Nephron progenitor cell (in vitro differentiated cells): ENCODE measurements at places on chromosomes 5 and 9.

GRCh38 chr5:1106385-1107166, 5.3 kb downstream of the SLC12A7 start:
- H3K27me3 ChIP-seq: no peaks in the 10 kb centered on the region
- no peaks in the 10 kb centered on the region for H3K36me3 ChIP-seq
- H3K4me1 ChIP-seq: peaks cover 69% of the 10 kb centered on the region
- H3K27ac ChIP-seq: peak overlapping the region; percentile 68
- no peak for DNase-seq

GRCh38 chr5:75438722-75439121, 72.7 kb downstream of the CERT1 start:
- H3K27me3 ChIP-seq: no peaks in the 10 kb centered on the region
- DNase-seq: no peak
- no peak overlapping the region for H3K4me3 ChIP-seq
- peaks cover 32% of the 10 kb centered on the region for H3K36me3 ChIP-seq

- no peak for DNase-seq
- no peaks in the 10 kb centered on the region for H3K27me3 ChIP-seq
- H3K27ac ChIP-seq: peak overlapping the region; percentile 97
Observed at GRCh38 chr5:96090215-96090614, 128.6 kb upstream of the ELL2 start.

DNA sequence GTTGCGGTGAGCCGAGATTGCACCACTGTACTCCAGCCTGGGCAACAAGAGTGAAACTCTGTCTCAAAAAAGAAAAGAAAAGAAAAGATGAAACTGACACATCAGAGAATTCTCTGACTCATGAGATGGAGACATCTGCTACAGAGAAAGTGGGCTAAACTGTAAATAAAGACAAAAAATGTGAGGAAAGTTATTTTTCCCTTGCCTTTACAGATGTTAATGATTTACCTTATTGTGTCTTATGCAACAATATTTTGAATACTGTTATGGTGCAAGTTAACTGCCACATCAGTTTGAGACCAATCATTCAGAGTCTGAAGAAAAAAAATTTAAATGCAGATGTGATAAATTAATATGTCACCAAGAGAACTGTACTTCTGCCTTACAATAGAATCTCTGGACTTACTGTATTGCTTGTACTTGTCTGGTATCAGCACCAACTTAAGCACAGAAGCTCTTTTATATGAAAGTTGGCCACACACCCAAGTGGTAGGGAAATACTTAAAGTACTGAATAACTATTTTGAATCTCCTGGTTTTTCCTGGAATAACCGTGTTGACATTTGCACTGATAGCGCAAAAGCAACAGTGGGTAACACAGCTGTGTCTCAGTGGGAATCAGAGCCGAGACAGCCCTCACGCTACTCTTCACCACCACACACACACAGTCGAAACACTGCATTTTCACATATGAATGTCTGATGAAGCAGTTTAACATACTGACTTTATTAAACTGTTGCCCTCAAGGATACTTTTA, 169.9 kb downstream of the FANCC start:
- no peak overlapping the region for H3K4me3 ChIP-seq
- no peak for DNase-seq
- H3K27ac ChIP-seq: no peak overlapping the region
- peaks cover 22% of the 10 kb centered on the region for H3K4me1 ChIP-seq
- H3K27me3 ChIP-seq: no peaks in the 10 kb centered on the region
- H3K36me3 ChIP-seq: peaks cover 37% of the 10 kb centered on the region

- H3K4me3 ChIP-seq: no peak overlapping the region
- no peaks in the 10 kb centered on the region for H3K27me3 ChIP-seq
- no peak overlapping the region for H3K27ac ChIP-seq
Observed at GRCh38 chr9:87286506-87286905, 211.2 kb upstream of the DAPK1 start.

GRCh38 chr9:14813336-14814248, 91.1 kb upstream of the CER1 start:
- H3K36me3 ChIP-seq: peaks cover 71% of the 10 kb centered on the region
- H3K27me3 ChIP-seq: no peaks in the 10 kb centered on the region
- no peaks in the 10 kb centered on the region for H3K4me1 ChIP-seq
- H3K4me3 ChIP-seq: no peak overlapping the region

DNA sequence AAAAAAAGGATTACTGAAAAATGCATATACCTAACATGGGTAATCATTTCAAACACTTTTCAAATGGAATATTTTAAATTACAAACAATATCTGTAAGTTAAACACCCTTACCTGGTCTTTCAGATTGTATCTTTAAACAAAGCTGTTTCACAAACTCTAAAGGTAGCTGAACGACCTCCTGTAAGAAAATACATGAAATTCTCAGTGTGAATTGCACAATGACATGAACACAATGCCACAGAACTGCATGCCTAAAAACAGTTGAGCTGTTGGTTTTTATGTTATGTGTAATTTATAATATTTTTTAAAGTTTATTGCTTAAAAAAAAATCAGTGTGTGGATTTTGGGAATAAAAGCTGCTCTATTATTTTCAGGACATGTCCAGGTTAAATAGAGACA, 17.5 kb downstream of the IPPK start:
- H3K27me3 ChIP-seq: no peaks in the 10 kb centered on the region
- no peak overlapping the region for H3K27ac ChIP-seq
- peaks cover 55% of the 10 kb centered on the region for H3K36me3 ChIP-seq
- no peak overlapping the region for H3K4me3 ChIP-seq
- no peak for DNase-seq
- H3K4me1 ChIP-seq: no peaks in the 10 kb centered on the region

GRCh38 chr5:31133488-31133887, 60.0 kb upstream of the CDH6 start:
- H3K27ac ChIP-seq: peak overlapping the region; percentile 75
- DNase-seq: no peak
- H3K27me3 ChIP-seq: no peaks in the 10 kb centered on the region
- H3K36me3 ChIP-seq: peaks cover 19% of the 10 kb centered on the region
- peaks cover 42% of the 10 kb centered on the region for H3K4me1 ChIP-seq

DNA sequence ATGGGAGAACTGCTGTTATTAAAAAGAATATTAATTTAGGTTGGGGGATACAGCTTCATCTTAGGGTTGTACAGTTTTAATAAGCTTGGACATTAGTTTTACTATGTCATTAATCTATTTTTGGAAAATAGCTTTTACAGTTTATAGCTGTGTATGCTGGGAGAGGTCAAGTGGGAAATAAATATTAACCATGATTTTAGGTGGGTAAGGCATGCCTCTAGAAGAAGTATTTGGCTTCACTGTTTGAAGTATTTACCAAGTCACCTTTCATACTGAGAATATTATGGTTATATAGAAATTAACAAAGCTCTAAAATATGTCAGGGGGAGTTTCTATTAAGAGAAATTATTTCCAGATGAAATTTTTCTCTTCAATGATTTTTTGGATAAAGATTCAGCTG, 5.2 kb downstream of the C5orf22 start:
- H3K4me1 ChIP-seq: peaks cover 18% of the 10 kb centered on the region
- no peak overlapping the region for H3K27ac ChIP-seq
- peaks cover 56% of the 10 kb centered on the region for H3K36me3 ChIP-seq
- H3K27me3 ChIP-seq: no peaks in the 10 kb centered on the region
- H3K4me3 ChIP-seq: no peak overlapping the region

DNA sequence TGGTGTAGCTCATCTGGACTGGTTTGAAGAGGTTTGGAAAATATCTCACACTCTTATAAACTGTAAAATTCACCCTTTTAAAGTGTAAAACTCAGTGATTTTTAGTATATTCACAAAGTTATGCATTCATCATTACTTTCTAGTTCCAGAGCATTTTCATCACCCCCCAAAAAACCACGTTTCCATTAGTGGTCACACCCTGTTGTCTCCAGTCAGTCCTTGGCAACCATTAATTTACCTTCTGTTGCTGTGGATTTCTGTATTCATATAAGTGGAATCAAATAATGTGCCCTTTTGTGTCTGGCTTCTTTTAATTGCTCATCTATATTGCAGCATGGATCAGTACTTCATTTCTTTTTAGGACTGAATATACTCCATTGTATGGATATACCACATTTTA, 18.4 kb downstream of the NIPBL start:
- no peak for DNase-seq
- peaks cover 71% of the 10 kb centered on the region for H3K36me3 ChIP-seq
- no peak overlapping the region for H3K27ac ChIP-seq
- no peaks in the 10 kb centered on the region for H3K4me1 ChIP-seq
- H3K27me3 ChIP-seq: no peaks in the 10 kb centered on the region
- no peak overlapping the region for H3K4me3 ChIP-seq

DNA sequence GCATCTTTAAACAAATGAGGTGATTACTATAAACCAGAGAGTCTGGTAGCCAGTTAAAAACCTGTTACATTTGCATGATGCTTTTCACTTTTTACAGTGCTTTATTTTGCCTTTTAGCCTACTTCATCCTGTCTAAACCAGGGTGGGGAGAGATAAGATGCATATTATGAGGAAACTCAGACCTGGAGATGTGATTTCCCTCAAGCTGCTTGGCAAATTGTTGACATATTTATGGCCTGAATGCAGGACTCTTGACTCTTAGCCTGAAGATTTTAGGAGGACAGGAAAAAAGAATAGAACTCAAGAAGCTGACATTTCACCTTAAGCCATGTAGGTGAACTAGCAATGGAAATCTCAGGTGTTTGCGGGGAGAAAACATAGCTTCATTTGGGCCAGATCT, 202.8 kb downstream of the NMUR2 start:
- DNase-seq: no peak
- no peak overlapping the region for H3K27ac ChIP-seq
- peaks cover 7% of the 10 kb centered on the region for H3K27me3 ChIP-seq
- H3K4me1 ChIP-seq: peaks cover 4% of the 10 kb centered on the region
- no peaks in the 10 kb centered on the region for H3K36me3 ChIP-seq

- peaks cover 28% of the 10 kb centered on the region for H3K36me3 ChIP-seq
- H3K27me3 ChIP-seq: no peaks in the 10 kb centered on the region
- no peak overlapping the region for H3K27ac ChIP-seq
- DNase-seq: no peak
- no peak overlapping the region for H3K4me3 ChIP-seq
- peaks cover 32% of the 10 kb centered on the region for H3K4me1 ChIP-seq
Observed at GRCh38 chr5:140245341-140245740, 57.6 kb downstream of the PFDN1 start.
